ENCODE measurements at places on chromosomes 3 and 15.

GRCh38 chr15:36753173-36753572, 173.7 kb downstream of the CDIN1 start:
- DNase-seq: no peak

DNA sequence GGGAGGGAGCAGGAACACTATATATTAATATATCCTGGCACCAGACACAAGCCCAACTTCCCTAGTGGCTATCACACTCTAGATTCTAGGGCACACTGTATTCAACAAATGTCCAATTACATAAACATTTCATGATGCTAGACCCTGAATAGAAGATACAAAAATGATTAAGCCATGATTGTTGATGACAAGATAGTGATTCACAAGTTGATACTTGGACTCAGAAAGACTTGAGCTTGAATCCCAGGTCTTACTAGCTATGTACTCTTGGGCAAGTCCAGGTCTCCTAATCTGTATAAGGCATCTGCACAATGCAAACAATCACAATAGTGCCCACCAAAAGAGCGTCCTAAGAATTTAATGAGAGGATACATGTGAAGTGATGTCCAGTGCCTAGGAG, 10.0 kb upstream of the SNTN start:
- DNase-seq: no peak

GRCh38 chr15:94485148-94485719, 253.9 kb downstream of the MCTP2 start:
- no peak for DNase-seq

DNA sequence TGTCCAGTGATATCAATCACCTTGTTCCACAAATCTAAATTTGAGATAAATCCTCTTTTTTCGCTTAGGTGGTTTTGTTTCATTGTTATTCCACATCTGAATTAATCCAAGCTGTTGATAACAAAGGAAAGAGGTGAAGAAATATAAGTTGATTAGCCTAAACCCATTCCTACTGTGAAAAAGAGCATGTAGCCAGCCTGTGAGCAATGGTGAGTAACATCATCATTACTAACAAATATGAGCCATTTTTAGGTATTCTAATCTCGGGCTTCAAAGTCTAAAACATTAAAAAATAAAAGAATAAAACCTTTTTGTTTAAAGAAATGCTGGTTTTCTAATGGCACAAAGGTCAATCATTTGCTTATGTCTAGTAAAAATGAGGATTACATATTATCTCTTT, 52.1 kb upstream of the P3H2 start:
- DNase-seq: no peak

- no peak for DNase-seq
Measured at GRCh38 chr3:72078676-72079368, 293.9 kb upstream of the PROK2 start.

- no peak for DNase-seq
Measured at GRCh38 chr15:59543721-59544547, 67.6 kb upstream of the GCNT3 start.

DNA sequence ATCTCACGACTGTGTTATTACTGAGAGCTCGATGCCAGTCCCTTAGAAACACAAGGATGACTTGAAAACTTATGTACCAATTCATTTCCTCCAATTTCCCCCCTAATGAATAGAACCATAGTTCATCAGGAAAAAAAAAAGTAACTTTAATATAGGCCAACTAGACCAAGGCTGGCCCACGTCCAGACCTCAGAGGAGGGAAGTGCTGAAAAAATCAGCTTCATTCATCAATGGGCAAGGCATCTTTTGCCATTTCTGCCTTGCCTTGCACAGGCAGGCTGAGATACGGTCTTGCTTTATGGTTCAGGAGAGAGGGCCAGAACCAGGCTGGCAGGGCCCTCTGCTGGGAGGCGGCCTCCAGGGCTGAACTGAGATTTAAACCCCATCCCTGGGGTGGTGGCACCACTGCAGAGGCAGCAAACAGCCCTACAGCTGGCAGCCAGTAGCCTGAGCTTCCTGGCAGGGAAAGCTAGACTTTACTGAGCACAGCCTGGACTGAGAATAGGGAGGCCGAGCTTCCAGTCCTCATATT, 104.1 kb upstream of the TNFAIP8L3 start:
- DNase-seq: no peak

- DNase-seq: no peak
Measured at GRCh38 chr3:134029734-134030378, at the start of gene SLCO2A1. TSS of gene SLCO2A1 (minus strand) at chr3:134029925. CDS start at chr3:134029802, 123 bp downstream.

DNA sequence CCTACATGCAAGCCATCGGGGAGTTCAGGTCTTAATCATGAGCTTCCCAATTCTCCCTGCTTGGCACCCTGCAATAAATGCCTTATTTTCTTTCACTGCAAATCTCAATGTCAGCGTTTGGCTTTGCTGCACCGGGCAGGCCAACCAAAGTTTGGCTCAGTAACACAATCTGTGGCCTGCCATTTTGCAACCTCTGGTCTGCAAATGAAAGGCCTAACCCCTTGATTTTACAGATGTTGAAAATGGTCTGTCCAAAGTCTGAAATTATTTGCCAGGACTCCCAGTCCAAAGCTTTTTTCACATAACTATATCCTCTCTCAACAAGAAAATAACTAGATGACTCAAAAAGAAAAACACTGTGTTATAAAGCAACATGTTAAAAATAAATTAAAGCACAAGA, 34.0 kb upstream of the LEKR1 start:
- no peak for DNase-seq

- no peak for DNase-seq
Measured at GRCh38 chr3:193354423-193354822, 24.1 kb downstream of the ATP13A5 start.

Measured in stimulated activated CD8-positive, alpha-beta memory T cell treated with anti-CD3 and anti-CD28 coated beads, Interleukin-15, amount 100 ng/mL, for 24 hours (primary cell).